Fibroblast of skin of scalp (primary cell): ENCODE measurements at places on chromosomes 6 and 20.

- no peak for DNase-seq
Observed at GRCh38 chr6:568954-569523, 87.9 kb downstream of the HUS1B start.

DNA sequence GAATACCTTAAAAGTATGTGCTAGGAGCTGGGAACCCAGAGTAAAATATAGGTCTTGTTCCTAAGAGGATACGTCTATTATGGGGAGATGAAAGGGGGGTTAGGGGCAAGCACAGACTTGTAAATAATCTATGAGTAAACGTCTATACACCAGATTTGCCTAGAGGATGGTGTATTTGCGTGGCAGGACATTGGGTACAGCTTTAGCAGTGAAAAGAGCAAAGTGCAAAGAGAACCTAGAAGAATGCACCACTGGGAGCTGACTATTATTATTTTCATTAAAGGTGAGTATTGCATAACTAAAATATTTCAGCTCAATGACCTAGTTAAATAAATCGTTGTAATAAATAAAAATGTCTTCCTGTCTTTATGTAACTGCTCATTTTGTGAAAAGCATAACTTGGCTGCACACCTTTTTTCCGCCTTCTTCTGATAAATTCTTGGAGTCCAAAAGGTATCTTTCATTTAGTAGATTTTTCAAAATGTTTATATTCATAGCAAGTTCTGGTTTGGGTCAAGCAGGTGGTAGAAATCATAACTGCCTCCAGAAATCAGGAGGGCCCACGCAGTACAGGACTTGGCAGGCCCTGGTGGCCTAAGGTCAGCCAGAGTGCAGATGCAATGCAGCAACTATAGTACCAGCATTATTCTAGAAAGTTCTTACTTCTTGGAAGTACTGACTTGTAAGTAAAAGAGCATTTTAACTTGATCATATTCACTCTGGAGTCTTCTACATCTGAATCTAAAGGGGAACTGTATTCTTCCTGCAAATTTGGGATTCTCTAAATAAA is 357.2 kb downstream of the PLCB1 start:
- DNase-seq: no peak

DNA sequence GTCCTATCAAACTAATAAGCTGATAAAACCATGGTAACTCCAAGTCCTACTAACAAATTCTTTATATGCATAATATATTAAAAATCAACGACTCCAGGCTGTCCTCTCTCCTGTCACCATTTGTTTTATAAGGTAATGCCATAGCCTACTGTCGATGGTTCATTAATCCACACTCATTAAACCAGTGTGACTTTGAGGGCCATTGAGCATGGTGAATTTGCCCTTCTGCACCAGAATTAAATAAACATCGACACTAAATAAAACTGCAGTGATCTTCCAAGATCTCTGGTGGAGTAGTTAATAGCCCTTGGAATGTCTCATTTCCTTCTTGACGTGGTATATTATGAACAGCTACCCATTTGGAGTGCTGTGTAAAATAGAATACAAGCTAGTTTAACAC is 358.5 kb downstream of the CBLN4 start:
- DNase-seq: no peak

GRCh38 chr20:35005463-35005961 is 49.8 kb downstream of the MYH7B start:
- DNase-seq: no peak

- DNase-seq: peak; percentile 92
Observed at GRCh38 chr6:156662025-156662445, 115.1 kb upstream of the ARID1B start.

- DNase-seq: no peak
Observed at GRCh38 chr6:144083172-144083571, 12.2 kb downstream of the SF3B5 start.

- DNase-seq: no peak
Observed at GRCh38 chr6:125163811-125164210, 10.2 kb downstream of the TPD52L1 start.

DNA sequence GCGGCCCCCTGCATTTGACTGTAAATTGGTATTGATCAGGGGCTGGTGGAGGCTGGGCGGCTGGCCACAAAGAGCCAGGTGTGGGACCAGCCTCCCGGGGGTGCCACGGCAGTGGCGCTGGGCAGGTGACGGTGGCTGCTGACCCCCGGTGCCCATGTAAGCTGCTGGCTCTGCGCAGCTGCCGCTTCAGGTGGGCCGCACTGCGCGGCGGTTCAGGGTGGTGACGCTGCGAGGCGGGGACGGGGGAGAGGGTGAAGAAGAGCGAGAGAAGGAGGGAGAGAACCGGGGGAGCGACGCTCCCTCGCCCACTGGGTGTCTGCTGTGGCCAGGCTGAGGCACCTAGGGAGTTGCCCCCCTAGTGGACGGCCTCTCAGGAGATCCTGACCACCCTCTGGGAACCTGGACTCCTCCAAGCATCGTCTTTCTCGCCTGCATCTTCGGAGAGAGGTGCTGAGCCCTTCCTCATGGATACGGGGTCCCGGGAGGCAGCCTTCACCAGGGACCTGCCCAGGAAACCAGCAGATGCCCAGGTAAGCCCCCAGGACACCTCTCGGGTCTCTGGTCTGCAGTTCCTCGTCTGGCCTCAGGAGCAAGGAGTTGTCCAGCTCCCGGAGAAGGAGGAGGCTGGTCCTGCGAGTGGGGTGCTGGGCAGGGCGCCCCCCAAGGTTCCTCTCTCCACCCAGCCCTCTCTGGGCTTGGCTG is 77.5 kb upstream of the GATA5 start:
- no peak for DNase-seq

- no peak for DNase-seq
Observed at GRCh38 chr6:122709922-122710512, 69.5 kb upstream of the FABP7 start.

GRCh38 chr6:17622144-17622543 is 22.0 kb downstream of the FAM8A1 start:
- no peak for DNase-seq

GRCh38 chr6:73525546-73526330 is 4.9 kb upstream of the EEF1A1 start:
- DNase-seq: peak; percentile 47

DNA sequence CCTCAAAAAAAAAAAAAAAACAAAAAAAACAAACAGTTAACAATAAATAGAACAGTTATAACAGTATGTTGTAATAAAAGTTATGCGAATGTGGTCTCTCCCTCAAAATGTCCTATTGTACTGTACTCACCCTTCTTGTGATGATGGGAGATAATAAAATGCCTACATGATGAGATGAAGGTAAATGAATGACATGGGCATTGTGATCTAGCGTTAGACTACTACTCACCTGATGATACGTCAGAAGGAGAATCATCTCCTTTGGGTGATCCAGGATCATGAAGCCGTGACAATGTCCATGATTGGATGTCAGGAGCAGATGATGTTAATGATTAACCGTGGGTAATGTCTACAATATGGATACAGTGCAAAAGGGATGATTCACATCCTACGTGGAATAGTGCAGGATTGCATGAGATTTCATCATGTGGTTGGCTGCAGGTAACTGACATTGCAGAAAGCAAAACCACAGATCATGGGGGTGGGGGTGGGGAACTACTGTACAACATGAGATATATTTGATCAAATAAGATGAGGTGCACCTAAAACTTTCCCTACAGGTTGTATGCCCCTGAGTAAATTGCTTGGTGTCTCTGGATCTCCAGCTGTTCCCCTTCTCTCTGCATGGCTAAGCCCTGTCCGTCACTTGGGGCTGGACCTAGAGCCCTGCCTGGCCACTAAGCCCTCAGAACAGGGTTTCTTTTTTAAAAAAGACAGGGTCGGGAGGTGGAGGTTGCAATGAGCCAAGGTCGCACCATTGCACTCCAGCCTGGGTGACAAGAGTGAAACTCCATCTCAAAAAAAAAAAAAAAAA is 6.2 kb upstream of the RBCK1 start:
- DNase-seq: peak; percentile 74

- no peak for DNase-seq
Observed at GRCh38 chr6:20933057-20933788, 399.0 kb downstream of the CDKAL1 start.

DNA sequence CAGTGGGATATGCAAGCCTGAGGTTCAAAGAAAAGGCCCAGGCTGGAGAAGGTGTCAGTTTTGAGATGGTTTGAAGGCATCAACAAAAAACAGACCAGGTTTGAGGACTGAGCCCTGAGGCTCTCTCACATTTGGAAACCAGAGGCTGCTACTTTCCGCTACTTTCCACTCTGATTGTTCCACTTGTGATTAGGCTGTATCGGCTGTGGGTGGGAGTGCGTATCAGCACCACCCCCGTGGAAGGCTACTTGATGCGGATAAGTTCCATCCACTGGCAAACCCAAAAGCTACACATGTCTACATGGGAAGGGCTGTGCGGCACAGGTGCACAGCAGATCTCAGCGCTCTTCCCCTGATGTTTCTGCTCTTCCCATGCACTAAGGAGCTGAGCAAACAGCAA is 198.7 kb downstream of the GMPR start:
- DNase-seq: no peak

- DNase-seq: no peak
Observed at GRCh38 chr20:35893942-35894341, 60.4 kb downstream of the SCAND1 start.

DNA sequence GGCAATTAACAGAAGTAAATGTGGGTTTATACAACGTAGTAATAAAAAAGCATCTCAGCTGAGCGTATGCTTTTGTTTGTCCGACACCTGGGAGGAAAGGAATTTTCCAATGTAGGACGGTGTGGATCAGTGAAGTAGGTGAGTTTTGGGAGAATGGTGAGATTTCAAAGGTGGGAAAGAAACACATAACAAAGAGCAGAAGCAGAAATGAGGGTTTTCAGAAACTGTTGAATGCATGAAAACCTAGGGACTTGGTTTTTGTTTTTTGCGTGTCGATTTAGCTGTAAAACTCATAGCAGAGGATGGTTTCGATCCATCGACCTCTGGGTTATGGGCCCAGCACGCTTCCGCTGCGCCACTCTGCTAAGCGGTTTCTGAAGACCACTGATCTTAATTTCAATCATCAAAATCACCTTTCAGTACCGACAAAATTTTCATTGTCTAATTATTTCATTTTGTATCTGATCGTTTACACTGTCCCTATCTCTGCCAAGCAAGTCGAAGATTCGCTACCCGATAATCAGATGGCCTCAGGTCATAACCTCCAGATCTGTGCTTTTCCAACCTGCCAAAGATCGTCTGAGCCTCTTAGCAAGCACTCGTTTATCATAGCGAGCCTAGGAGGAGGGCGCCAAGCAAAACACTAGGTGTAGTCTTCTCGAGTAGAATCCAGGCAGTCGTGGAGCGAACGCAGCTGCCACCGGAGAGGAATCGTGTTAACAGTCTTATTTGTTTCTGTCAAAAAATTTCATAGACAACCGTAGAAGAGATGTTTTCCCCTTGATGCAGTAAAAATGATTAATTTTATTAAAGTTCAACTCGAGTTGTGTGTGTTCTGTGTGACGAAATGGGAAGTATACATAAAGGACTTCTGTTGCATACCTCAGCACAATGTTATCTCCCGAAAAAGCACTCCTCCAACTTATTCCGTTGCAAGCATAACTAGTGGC is 20.9 kb upstream of the POM121L2 start:
- peak; percentile 61 for DNase-seq

DNA sequence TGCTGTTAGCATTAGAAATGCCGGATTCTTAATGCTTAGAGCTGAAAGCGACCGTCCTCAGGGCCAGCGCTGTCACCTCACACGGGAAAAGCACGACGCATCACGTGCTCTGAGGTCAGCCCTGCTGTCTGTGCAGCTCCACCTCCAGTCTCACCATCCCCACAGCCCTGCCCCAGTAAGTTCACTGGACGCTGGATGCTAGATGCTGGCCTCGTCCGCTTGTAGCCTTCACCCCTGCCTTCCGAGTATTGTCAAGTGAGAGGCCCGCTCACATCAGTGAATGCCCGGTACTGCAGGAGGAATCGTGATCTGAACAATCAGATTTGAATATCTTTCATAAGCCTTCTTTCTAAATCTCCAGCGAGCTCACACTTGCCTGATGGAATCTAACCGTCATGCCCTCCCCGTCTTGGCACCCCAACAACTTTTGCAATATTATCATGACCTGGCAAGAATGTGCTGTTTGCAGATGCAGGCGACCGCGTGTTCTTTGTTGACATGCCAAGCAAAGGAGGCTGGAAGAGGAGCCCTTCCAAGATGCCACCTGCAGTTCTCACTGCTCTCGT is 64.9 kb downstream of the DLL1 start:
- no peak for DNase-seq

GRCh38 chr6:136641166-136641565 is 90.9 kb upstream of the MAP7 start:
- DNase-seq: no peak

DNA sequence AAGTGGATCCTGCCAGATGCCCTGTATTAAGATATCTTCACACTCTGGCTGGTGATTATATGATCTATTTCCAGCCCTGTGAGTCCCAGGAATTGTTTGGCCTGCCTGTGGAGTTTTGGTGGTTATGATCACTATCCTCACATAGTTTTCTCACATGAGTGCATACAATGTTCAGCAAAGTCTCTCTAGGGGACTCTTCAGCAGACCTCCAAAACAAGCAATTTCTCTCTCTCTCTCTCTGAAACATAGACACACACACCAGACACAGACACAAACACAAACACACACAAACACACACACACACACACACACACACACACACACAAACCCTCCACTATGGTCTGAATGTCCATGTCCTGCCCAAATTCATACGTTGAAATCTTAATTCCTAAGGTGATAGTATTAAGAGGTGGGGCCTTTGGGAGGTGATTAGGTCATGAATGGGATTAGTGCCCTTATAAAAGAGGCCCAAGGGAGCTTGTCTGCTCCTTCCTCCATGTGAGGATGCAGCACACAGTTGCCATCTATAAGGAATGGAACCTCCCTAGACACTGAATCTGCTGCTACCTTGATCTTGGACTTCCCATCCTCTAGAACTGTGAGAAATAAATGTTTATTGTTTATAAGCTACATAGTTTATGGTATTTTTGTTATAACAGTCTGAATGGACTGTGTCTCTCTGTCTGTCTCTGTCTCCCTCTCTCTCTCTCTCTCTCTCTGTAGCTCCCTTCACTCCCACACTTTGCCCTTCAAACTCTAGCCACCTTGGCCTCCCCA is 22.0 kb upstream of the SYNJ2 start:
- no peak for DNase-seq

GRCh38 chr6:142954844-142955243 is 9.9 kb upstream of the HIVEP2 start:
- no peak for DNase-seq

DNA sequence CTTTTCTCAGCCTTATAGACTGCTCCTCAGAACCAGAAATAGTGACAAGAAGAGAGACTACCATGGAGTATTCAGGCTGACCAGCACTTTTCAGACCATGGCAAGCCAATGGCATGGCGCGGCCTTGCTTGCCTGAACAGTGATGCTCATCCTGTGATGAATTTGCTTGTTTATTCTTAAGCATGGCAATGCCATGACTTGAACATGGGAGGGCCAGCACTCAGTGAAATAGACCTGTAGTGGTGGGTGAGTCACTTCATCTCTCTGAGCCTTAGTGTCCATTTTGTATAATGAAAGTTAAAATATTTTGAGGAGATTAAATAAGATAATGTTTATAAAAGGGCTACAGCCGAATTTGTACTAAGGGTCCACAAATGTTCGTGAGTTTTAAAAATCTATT is 79.1 kb downstream of the LRRC1 start:
- no peak for DNase-seq

- DNase-seq: no peak
Observed at GRCh38 chr6:119166024-119166784, 87.7 kb upstream of the FAM184A start.

GRCh38 chr20:43949741-43950618 is 35.3 kb downstream of the TOX2 start:
- no peak for DNase-seq

GRCh38 chr6:20328266-20328923 is 73.3 kb upstream of the E2F3 start:
- DNase-seq: no peak
